ENCODE measurements at places on chromosomes 11 and 22.

DNA sequence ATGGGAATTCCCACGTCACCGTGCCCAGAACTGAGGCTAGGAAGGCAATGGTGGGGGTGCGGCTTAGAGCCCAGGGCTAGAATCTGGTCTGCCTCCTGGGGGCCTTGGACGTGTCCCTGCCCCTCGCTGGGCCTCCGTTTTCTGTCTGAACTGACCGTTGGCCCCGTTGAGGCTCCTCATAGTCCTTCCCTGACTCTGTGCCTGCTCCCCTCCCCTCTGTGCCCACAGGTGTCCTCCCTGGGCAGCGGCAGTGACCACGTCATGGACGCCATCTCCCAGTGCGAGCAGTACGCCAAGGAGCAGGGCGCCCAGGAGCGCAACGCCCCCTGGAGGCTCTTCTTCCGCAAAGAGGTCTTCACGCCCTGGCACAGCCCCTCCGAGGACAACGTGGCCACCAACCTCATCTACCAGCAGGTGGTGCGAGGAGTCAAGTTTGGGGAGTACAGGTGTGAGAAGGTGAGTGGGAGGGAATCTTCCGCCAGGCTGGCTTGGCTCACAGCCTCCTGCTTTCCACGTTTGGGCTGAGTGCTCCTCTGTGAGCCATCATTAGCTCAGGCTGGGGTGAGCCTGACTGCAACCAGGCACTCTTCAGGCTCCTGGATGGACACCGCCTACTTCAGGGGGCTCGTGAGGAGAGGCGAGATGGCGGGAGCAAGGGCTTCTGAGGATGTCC, 63.9 kb downstream of the MYO7A start:
- DNase-seq, result peak; percentile 68

- DNase-seq, result no peak
These were observed 3.4 kb downstream of the LRRC51 start for GRCh38 chr11:72084076-72084475.

DNA sequence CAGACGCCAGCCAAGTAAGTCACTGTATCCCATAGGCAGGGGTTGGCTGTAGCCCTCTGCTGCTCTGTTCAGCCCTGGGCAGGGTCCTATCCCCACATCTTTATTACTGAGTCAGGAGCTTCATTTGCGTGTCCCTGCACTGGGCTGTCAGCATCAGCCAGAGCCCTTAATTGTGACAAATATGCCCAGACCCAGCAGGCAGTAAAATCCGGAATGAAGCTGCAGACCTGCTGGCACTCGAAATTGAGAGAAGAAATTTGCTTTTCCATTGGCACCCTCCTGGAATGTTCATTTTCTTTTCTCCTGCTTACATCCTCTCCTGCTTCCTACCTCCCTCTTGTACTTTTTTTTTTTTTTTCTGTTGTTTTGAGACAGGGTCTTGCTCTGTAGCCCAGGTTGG, 43.8 kb downstream of the CEP164 start:
- DNase-seq, result no peak

DNA sequence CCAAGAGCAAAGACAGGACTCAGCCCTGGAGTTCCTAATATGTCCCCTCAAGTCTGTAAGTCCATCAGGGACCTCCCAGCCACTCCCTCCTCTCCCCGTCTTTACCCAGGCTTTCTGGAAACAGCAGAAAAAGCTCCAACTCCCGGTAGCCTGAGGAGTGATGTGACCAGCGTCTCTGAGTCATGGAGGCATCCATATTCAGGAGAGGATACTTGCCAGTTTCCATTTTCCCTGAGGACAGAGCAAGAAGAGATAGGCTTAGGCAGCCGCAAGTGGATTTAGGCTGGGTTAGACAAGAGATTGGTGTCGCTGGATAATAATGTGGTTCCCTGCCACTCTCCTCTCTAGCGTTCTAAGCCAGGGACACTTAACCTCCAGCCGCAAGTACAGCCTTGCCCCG, 206.6 kb downstream of the GRIK4 start:
- DNase-seq, result no peak

- peak; percentile 8 for DNase-seq
These were observed 531 bp upstream of the MEN1 start for GRCh38 chr11:64810891-64811272.

DNA sequence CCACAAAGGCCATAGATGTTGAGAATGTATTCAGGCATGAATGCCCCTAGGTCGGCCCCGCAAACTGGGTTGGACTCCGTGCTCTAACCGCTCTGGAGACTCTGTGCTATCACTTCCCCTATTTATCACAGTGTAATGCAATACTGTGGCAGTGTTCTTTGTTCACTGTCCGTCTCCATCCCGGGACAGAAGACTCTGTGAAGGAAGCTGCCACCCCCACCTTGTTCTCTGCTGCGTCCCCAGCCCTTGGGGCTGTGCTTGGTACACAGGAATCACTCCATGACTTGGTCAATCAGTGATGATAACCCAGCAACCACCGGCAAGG, 57.6 kb downstream of the TSPAN18 start:
- DNase-seq, result no peak

GRCh38 chr11:44267750-44268613, 42.0 kb downstream of the ALX4 start:
- no peak for DNase-seq

- no peak for DNase-seq
These were observed 892.1 kb downstream of the LRRC4C start for GRCh38 chr11:40567392-40567791.

GRCh38 chr11:108527382-108527781, 29.2 kb upstream of the POGLUT3 start:
- no peak for DNase-seq

GRCh38 chr11:57786436-57786835, 24.8 kb downstream of the CTNND1 start:
- no peak for DNase-seq

DNA sequence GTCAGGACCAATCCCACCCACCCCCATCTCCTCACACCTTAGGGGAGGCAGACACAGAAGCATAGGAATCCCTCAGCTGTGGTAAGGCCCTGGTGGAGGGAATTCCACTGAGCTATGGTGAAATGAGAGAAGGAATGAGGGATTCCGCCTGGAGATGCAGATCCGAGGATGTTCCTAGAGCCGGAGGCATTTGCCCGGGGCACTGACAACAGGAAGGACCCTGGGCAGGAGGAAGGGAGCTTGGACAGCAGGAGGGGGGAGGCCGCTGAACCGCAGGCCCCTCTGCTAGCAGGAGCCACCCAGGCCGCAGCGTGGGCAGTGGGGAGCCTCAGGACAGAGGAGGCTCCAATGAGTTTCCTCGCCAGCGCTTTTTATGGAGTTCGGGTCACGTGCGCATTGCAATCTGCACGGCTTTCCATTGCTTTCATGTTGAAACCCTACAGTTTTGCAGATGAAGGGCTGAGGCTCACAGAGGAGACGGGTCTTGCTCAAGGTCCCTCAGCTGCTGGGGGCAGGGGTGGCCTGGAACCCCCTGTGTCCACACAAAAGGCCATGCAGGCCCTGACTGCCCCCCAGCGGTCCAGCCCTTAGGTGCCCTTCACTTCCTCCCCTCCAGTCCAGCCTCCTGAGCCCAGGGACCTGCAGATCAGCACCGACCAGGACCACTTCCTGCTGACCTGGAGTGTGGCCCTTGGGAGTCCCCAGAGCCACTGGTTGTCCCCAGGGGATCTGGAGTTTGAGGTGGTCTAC, 15.5 kb downstream of the CSF2RB start:
- no peak for DNase-seq

DNA sequence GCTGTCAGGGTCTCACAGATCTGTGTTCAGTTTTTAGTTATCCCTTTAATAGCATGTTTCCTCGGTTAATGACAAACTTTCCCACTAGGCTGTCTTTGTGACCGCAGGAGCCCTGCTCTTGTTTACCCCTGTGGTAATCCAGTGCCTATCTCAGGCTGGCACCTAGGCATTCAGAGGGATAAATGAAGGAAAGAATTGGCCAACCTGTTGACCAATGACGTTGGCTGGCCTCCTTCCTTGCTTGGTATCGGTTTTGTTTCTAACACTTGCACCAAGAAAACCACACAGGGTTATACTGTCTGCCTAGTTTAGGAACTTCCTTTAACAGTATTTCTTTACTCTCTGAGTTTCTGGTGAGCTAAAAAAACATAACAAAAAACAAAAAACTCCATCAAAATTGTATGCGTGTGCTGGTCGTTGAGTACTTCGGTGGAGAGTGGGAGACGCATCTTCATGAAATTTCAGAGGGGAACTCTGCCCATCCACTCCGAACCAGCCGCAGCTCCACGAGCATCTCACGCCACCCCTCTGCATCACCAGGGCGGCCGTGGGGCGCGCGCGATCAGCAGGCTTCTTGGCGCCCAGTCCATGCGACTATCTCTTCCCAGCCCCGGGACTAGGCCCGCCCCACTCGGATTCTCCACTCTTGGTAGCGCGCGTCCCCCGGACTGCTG, 563 bp upstream of the ENDOD1 start:
- no peak for DNase-seq

GRCh38 chr11:65211293-65212105, 29.8 kb downstream of the CAPN1 start:
- DNase-seq, result no peak

DNA sequence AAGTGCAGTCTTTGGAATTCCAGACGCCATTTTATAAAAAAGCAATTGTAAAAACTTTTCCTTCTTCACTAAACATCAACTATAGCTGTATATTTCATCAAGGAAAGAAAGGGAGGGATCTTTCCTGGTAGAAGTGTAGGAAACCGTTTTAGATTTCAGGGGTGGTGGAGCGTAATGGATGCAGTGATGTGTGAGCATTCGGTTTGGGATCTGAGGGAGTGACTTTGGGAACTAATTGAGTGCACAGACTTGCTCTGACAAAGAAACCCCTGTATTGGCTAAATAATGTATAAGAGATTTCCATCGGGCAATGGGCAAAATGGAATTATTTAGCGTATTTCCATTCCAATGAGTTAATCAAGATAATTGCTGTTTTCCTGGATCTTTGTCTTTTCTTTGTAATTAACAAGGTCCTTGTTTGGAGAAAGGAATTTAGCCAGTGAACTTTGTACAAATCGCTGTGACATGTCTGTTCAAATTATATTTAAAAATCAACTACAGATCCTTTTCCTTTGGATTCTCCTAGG, 125.0 kb upstream of the NARS2 start:
- DNase-seq, result no peak

DNA sequence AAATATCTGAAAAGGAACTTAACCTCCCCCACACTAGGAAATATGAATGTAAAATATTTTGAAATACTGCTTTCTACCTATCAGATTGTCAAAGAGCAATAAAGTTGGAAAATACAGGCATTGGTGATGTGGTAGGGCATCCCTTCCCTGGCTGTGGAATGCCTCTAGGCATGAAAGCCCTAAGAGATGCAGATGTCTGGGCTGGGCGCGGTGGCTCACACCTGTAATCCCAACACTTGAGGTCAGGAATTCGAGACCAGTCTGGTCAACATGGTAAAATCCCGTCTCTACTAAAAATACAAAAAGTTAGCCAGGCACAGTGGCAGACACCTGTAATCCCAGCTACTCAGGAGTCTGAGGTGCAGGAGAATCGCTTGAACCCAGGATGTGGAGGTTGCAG, 22.0 kb downstream of the ARAP1 start:
- no peak for DNase-seq
